CD4-positive, alpha-beta T cell (primary cell): ENCODE measurements at places on chromosomes 3 and 15. TPM values are rescaled to one million over a fixed set of nuclear protein-coding genes. Genes with fewer than 3 reads are reported as not detected.

- H3K4me3 ChIP-seq: no peak overlapping the region
- H3K27me3 ChIP-seq: no peaks in the 10 kb centered on the region
- H3K4me1 ChIP-seq: no peaks in the 10 kb centered on the region
- no peaks in the 10 kb centered on the region for H3K36me3 ChIP-seq
- no peak overlapping the region for H3K27ac ChIP-seq
Measured at GRCh38 chr3:7095116-7095515, 234.2 kb downstream of the GRM7 start.

DNA sequence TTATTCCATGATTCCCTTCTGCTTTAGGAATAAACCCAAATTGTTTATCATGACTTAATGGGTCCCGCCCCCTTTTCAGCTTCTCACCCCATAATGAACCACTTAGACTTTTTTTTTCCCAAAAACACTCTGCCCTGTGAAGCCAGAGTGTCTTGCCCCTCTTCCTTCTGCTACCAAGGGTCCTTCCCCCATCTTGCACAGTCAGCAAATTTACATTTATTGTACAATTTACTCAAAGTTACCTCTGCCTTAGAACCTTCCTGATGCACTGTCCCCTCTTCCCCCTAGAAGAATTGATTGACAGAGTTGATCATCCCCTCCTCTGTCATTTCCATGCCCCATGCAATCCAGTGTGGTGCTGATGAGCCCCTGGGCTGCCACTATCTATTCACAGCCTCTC lies 101.5 kb upstream of the PPP2R3A start:
- no peaks in the 10 kb centered on the region for H3K27me3 ChIP-seq
- H3K4me3 ChIP-seq: no peak overlapping the region
- H3K36me3 ChIP-seq: no peaks in the 10 kb centered on the region
- no peak for DNase-seq

DNA sequence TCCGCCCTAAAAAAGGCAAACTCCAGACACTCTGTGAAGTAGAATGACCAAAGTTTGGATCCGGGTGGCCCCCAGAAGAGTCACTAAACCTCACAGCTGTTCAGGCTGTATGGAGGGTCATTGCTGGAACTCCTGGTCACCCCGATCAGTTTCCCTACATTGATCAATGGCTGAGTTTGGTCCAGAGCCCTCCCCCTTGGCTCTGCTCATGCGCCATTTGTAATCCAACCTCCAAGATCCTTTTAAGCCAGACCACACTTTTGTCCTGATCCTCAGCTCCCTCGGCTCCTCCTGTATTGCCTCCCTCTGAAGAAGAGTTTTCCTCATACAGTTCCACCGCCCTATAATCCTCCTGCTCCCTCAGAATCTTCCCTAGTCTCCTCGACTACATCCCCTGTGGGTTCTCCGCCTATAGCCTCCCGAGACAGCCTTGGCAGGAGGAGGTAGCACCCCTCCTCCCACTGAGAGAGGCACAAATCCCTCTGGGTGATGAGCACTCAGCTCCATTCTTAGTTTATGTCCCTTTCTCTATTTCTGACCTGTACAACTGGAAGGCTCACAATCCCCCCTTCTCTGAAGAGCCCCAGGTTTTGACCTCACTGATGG lies 42.2 kb downstream of the ZBTB11 start:
- no peak overlapping the region for H3K27ac ChIP-seq
- no peak overlapping the region for H3K4me3 ChIP-seq
- DNase-seq: no peak

DNA sequence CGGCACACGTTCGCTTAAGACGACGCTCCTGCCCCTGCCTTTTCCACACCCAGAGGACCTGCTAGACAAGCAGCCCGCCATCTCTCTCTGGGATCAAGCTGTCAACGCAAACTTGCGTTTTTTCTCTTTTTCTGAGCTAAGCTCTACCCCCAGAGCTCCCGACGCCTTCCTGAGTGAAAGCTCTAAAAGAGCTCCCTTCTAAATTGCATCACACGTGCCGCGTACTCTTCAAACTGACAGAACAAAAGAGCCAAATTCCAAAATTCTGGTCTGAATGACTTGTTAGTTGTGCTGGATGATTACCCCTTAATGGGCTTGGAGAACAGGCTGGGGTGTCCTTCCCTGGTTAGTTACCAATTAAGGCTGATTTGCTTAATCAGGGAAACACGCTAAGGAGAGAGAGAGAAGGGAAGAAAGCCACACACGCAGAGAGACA lies 81.2 kb downstream of the MDFIC2 start:
- no peak for DNase-seq
- no peak overlapping the region for H3K27ac ChIP-seq
- no peaks in the 10 kb centered on the region for H3K36me3 ChIP-seq

DNA sequence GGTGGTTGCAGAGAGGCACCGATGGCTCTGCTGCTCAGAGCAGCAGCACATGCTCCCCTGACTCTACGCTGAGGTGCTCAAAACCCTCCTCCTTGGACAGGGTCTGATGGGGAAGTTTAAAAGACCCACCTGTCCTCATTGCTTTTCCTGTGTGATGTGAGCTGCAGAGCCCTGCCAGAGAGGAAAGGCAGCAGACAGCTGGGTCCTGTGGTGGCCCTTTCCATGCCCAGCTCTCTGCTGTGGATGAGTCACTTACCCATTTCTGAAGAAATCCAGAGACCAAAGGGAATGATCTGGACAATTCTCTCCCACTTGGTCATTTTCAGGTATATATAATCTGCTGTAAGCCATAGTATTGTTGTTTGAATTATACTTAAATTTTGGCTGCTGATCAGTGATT lies 121.7 kb downstream of the CHDH start:
- no peak for DNase-seq
- no peaks in the 10 kb centered on the region for H3K36me3 ChIP-seq
- no peak overlapping the region for H3K27ac ChIP-seq
- no peaks in the 10 kb centered on the region for H3K27me3 ChIP-seq

DNA sequence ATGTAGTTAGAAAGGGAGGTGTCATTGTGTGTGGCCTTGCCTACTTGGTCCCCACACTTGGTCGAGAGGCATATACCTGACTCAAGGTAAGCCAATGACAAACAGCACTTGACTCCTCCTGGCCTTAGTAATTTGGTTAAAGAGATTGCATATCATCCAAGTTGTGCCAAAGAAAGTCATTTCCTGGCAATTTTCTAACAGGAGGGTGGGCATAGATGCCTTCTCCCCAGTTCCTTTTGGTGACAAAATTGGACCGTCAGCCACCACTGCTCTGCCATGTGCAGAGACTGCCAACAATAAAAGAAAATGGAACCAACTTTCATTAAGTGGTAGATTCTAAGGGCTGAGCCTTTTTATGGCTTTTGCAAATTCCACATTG lies 7.9 kb upstream of the LEKR1 start:
- no peak overlapping the region for H3K27ac ChIP-seq
- H3K27me3 ChIP-seq: no peaks in the 10 kb centered on the region
- H3K4me1 ChIP-seq: peaks cover 21% of the 10 kb centered on the region

GRCh38 chr3:106277731-106278130 lies 408.9 kb upstream of the CBLB start:
- H3K4me3 ChIP-seq: no peak overlapping the region
- no peak for DNase-seq
- H3K36me3 ChIP-seq: no peaks in the 10 kb centered on the region

DNA sequence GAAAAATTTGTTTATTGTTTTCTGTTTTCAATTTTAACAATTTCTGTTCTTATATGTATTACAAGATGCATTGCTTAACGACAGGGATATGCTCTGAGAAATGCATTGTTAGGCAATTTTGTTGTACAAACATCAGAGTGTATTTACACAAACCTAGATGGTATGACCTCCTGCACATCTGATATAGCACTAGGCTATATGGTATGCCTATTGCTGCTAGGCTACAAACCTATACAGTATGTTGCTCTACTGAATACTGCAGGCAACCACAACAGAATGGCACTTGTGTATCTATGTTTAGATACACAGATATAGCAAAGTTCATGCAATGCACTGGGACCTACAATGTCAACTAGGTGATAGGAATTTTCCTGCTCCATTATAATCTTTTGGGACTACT lies 70.1 kb downstream of the SUCNR1 start:
- H3K4me3 ChIP-seq: no peak overlapping the region
- no peaks in the 10 kb centered on the region for H3K27me3 ChIP-seq
- DNase-seq: no peak
- H3K4me1 ChIP-seq: no peaks in the 10 kb centered on the region
- no peak overlapping the region for H3K27ac ChIP-seq
- no peaks in the 10 kb centered on the region for H3K36me3 ChIP-seq

DNA sequence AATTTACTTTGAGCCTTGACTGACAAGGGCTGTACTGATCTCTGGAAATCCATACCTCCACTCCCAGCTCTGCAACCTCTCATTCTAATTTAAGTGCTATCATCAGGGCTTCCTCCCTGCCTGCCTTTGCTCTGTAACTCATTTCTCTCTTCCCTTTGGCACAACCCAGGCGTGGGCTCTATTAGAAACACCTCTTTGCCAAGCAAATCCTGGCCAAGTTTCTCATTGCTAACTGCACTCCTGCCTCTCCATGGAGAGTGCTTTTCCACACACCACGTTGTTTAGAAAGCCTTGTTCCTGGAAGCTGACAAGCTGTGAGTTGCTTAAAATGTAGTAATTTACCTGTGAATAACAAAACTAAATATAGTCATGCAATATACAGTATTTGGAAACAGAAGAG lies 20.1 kb upstream of the FSTL1 start:
- H3K27ac ChIP-seq: no peak overlapping the region
- H3K36me3 ChIP-seq: no peaks in the 10 kb centered on the region
- no peaks in the 10 kb centered on the region for H3K27me3 ChIP-seq
- DNase-seq: no peak
- H3K4me3 ChIP-seq: no peak overlapping the region
- H3K4me1 ChIP-seq: no peaks in the 10 kb centered on the region

- H3K27me3 ChIP-seq: no peaks in the 10 kb centered on the region
- no peak for DNase-seq
- H3K36me3 ChIP-seq: no peaks in the 10 kb centered on the region
- H3K4me1 ChIP-seq: peaks cover 5% of the 10 kb centered on the region
Measured at GRCh38 chr15:57031605-57032004, 113.2 kb downstream of the TCF12 start.

DNA sequence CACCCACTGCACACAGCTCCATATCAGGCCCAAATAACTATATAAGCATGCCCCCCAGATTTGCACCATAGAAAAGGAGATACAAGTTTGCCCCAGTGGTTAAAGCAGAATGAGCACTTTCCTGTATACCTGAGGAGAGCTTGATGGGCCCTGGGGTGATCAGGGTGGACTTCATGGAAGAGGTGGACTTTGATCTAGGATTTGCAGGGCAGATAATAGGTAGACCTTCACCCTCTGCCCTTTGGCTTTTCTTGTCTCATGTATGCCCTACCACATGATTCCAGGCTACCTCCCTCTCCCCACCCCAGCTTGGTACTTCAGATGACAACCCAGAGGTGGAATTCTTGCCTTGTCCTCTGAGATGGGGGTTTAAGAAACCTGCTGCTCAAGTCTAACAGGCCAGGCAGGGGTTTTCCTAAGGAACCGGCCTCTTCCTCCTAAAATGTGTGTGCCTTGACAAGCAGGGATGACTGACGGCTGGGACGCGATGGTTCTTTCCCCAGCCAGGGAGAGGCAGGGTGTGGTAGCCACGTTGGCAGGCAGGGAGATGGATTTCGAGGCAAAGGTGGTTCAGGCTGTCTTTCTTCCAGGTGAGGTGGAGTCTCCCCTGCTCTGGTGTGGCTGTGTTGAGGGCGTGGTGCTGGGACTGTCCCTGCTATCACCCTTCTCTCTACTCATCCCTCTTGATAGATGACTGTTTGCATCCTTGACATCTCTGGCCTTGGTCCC lies 6.6 kb upstream of the RHCG start:
- H3K36me3 ChIP-seq: no peaks in the 10 kb centered on the region
- H3K27me3 ChIP-seq: peaks cover 24% of the 10 kb centered on the region
- H3K27ac ChIP-seq: no peak overlapping the region
- no peak for DNase-seq

DNA sequence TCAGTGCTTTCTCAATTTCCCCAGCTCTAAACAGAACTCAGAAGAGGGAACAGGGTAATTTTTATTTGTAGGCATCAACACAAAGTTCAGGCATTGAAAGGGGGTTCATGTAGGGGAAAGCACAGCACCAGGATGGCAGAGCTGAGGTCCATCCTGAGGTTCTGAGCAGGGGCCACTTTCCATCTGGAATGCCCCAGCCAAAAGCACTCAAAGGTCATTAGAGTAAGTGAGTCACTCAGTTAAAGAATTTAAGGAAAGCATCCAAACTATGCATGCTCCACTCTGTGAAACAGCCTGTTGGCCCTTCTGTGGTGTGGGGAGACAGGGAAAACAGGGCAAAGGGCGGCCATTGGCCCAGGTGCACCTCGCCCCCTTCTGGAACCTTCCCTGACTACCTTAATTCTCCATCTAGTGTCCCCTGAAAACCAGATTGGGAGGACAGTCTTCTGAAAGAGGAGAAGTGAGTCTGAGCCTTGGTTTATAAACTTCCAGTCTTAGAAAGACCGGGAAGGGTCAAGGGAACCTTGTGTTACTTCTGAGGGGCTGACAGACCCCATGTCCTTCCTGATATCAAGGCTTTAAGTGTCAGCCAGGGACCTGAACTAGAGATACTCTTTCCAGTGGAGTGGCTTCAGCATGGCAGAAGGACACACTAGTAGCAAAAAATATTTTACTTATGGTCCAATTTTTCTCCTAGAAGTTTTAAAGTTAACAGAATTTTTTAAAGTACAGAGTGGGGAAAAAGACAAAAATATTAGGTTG lies 133.3 kb downstream of the MYLK start:
- no peaks in the 10 kb centered on the region for H3K36me3 ChIP-seq
- H3K27ac ChIP-seq: no peak overlapping the region
- no peaks in the 10 kb centered on the region for H3K27me3 ChIP-seq
- H3K4me3 ChIP-seq: no peak overlapping the region
- H3K4me1 ChIP-seq: no peaks in the 10 kb centered on the region

DNA sequence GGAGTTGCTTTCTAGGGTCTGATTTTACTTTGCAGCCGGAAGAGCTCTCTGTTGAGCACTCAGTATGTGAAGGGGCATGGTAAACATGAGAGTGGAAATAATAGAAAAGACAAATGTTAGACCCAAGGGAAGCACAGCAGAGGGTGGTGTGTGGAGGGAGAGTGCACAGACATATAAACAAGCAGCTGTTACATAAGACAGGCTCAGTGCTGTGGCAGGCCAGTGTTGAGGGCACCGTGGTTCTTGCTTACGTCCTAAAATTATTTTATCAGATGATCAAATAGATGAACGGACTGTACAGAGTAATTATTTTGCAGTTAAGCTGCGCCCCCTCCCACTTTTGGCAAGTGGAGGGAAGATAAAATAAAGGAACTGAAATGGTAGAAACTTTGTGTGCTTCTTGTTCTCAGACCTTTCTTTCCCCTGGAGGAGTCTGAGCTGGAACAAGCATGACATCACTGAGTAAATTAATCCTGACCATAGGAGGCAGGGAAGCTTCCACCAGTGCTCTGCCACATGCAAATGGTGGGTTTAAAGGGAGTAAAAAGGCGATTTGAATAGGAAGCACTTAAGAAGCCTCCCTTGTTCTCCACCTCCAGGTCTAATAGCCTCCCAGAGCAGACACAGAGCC lies 205.6 kb downstream of the IL20RB start:
- no peaks in the 10 kb centered on the region for H3K27me3 ChIP-seq
- no peaks in the 10 kb centered on the region for H3K4me1 ChIP-seq
- H3K36me3 ChIP-seq: no peaks in the 10 kb centered on the region
- no peak overlapping the region for H3K4me3 ChIP-seq

GRCh38 chr15:39640665-39641064 lies 59.8 kb downstream of the THBS1 start:
- H3K4me1 ChIP-seq: peaks cover 5% of the 10 kb centered on the region
- no peaks in the 10 kb centered on the region for H3K27me3 ChIP-seq
- H3K4me3 ChIP-seq: no peak overlapping the region
- no peak overlapping the region for H3K27ac ChIP-seq

The CORO2B gene
- total RNA-seq: not detected

The DNAH12 gene
- total RNA-seq: 0.19 TPM

The A4GNT gene
- not detected for total RNA-seq

The TMEM44 gene
- 1.1 TPM for total RNA-seq

The ANKRD34C gene
- total RNA-seq: not detected

The INSYN1 gene
- total RNA-seq: not detected

The DUOXA1 gene
- 0.44 TPM for total RNA-seq

The ZNF774 gene
- total RNA-seq: 1.1 TPM
